ENCODE measurements at places on chromosomes 11 and 22.

GRCh38 chr11:76327202-76327601 is 53.7 kb downstream of the THAP12 start:
- DNase-seq: no peak

GRCh38 chr11:20192151-20192550 is 31.9 kb upstream of the DBX1 start:
- DNase-seq: no peak

DNA sequence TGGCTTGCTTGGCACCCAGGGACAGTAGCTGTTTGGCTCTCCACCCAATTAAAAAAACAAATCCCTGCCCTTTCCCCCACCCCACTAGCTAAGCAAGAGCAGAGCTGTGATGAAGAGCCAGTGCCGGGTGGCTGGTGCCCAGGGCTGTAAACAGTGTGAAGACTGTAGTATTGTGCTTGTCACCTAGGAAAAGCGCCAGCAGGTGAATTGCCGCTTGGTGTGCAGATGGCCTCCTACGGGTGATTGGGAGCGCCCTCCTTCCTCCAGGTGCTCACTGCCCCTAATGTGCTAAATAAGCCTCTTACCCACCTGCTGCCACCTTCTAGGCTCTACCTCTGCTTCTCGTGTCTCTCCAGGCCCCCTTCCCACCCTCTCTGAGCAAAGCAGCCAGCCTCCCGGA is 18.4 kb upstream of the RAPSN start:
- peak; percentile 55 for DNase-seq

- no peak for DNase-seq
Measured at GRCh38 chr11:37748641-37749040, 1150.6 kb upstream of the RAG2 start.

GRCh38 chr11:118956094-118956846 is at the start of gene UPK2:
Gene UPK2 (plus strand): TSS chr11:118956298. CDS start chr11:118956351, 53 bp downstream.
- DNase-seq: peak; percentile 46

DNA sequence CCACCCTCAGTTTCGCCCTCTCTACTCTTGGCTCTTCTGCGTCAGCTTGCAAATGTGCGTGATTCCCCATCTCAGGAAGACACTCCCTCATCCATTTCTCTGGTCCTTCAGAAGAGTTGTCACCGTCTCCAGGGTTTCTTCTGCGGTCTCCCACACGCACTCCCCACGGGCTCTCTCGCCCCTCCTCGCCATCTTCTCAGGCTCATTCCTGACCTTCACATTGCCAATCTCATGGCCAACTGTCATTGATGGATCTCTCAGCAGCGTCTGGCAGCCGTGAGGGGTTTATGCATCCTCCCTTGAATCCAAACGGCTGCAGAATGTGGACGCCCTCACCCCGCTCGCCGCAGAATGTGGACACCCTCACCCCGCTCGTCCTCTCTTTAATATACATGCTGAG is 10.5 kb downstream of the SYNGR1 start:
- no peak for DNase-seq

GRCh38 chr11:124662106-124662505 is 11.4 kb downstream of the SIAE start:
- DNase-seq: no peak

GRCh38 chr11:116172851-116173250 is 599.9 kb downstream of the BUD13 start:
- DNase-seq: no peak

DNA sequence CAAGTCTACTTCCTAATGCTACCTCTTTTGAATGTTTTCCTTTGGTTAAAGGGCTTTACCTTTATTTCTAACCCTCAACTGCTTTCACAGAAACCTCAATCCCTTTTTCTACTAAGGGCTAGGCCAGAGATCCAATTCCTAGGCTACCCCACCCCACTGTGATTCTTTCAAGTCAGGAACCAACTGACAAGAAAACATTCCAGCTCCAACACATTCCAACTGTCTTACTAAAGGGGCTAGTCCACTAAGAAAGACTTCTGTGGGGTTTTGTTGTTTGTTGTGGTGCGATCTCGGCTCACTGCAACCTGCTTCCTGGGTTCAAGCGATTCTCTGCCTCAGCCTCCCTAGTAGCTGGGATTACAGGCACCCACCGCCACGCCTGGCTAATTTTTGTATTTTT is 151.3 kb downstream of the APOL5 start:
- DNase-seq: no peak

DNA sequence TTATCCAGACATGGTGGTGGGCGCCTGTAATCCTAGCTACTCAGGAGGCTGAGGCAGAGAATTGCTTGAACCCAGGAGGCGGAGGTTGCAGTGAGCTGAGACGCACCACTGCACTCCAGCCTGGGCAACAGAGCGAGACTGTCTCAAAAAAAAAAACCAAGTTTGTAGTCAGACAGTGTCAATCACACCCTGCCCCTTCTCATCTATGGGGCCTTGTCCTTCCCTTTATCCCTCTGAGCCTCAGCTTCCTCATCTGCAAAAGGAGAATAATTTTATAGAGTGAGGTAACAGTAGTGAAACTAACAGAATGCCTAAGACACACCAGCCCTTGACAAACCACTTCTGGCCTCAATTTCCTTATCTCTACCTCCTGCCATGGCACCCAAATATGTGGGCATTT is 10.7 kb downstream of the BCL9L start:
- no peak for DNase-seq

- no peak for DNase-seq
Measured at GRCh38 chr22:46522797-46523196, 14.6 kb downstream of the CELSR1 start.

GRCh38 chr11:12669930-12670329 is 4.3 kb upstream of the TEAD1 start:
- no peak for DNase-seq

GRCh38 chr22:43136255-43136654 is 6.9 kb downstream of the MCAT start:
- DNase-seq: no peak

DNA sequence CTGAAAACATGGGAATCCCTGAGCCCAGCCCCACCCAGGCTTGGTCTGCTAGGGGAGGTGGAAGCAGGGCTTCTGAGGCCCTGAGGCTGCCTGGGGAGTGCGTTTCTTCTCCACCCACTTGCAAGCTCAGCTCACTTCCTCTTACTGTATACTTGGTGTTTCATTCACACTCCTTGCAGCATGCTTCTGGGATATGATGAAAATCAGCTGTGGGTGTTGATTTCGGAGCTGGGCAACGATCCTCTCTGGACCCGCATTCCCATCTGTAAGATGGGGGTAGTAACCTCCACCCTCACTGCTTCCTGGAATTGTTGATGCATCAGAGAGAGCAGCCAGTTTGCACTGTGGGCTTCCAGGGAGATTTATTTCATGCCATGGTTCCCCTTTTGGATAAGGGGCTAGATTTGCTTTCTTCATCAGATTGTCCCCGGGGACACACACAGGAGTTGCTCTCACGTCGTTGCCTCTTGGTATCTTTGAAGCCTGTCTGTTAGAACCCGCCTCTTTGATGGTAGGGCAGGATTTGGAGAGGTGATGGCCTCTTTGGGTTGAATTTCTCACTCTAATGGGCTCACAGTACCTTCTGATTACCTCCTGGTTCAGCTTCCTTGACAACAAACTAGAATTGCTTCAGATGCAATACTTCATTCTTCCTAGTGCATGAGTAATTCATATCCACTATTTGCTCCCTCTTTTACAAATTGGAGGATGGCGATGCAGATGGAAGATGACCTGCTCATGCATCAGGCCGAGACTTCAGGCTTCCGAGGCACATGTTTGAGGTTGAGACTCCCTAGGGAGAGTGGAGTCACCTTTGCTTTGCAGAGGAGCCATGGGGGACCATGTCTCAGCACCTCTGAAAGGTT is 40.4 kb downstream of the BCR start:
- no peak for DNase-seq

GRCh38 chr11:130429120-130429681 is 792 bp upstream of the ADAMTS8 start:
- no peak for DNase-seq

DNA sequence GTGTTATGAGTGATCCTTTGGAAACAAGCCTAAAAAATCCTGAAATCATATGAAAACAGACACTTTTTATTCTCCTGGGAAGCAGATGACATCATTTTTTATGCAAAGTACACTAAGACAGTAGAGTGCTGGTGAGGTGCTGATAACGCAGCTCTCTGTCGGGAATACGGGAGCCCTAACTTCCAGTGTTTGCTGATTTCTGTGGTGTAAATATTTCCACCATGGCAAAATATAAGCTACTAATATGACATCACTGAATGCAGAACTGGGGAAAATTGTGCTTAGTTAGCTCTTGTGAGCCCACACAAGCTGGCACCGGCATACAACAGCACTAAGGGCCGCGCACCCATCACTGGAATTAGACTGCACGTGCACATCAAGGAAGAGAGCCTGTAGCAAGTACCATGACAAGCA is 82.6 kb downstream of the FAM76B start:
- no peak for DNase-seq

DNA sequence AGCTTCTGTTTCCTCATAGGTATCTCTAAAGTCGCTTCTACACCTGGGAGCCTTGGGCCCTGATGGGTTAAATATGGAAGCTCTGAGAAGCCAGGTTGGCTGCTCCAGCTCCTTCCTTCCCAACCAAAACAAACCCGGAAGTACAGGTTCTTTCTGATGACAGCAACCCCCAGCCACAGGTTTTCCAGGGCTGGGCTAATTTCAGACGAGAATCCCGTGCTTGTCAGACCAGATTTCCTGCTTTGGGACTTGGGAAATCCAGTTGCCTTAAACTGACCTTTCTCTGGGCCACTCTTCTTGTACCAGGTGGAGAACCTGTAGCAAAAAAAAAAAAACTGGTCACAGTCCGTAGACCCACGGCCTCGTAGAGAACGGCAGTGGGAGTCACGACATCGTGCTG is 51.9 kb downstream of the RBX1 start:
- DNase-seq: no peak

DNA sequence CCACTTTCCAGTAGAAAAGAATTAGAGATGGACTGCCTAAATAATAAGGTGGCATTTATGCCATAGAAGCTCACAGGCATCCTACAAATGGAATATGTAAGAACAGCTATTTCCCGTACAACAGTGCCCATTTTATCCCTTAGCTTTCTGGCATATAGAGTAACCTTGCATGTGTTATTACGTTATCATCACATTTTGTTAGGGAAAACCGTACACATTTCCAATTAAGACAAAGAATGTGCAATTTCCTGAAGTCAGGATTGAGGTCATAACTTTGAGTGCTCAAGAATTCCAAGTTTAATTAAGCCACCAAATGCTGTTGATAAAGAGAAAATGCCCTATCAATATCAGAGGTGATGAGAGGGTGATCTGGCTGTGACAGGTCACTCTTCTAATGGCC is 58.9 kb downstream of the LDLRAD3 start:
- DNase-seq: no peak

GRCh38 chr11:104060820-104061219 is 24.4 kb downstream of the DDI1 start:
- DNase-seq: no peak

DNA sequence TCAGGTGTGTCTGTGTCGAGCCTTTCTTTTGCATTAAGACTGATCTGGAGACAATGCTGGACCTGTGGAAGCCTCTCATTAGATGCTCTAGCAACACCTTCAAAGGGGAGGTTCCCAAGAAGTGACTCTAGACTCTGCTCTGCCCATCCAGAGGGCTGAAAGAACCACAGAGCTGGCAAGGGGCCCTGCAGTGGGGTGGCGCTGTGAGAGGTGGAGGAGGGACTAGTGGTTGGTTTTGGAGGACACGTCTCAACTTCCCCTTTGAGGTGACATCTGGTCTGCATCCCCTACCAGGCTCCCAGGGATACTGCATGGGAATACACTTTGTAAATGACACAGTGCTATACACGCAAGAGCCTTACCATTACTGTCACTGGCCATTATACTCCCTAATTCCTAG is 34.2 kb upstream of the SYT13 start:
- no peak for DNase-seq

DNA sequence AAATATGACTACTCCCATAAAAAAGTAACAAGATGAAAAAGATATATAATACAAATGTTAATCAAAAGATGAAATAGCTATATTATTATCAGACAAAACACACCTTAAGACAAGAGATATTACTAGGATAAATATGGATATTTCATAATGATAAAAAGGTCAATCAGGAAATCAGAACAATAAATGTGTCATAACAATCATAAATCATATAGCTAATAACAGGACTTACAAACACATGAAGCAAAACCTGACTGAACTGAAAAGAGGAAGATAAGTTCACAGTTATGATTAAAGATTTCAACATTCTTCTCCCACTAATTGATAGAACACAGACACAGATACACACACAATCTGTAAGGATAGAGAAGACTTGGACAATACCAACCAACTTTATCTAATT is 47.2 kb downstream of the EIF3M start:
- DNase-seq: no peak

- DNase-seq: no peak
Measured at GRCh38 chr11:75245356-75246005, 4.9 kb downstream of the TPBGL start.

Data from NCI-H1417 treated with DMSO at 0.1 percent for 48 hours (cell line).